Left hindlimb (tissue), 1 donor: ENCODE measurements at places on chromosomes 1 and 21.
A peak's percentile ranks its signal among the peaks of the same experiment; 100 is the strongest.

GRCh38 chr1:180489976-180490375 is 12.4 kb downstream of the ACBD6 start:
- no peak for DNase-seq

DNA sequence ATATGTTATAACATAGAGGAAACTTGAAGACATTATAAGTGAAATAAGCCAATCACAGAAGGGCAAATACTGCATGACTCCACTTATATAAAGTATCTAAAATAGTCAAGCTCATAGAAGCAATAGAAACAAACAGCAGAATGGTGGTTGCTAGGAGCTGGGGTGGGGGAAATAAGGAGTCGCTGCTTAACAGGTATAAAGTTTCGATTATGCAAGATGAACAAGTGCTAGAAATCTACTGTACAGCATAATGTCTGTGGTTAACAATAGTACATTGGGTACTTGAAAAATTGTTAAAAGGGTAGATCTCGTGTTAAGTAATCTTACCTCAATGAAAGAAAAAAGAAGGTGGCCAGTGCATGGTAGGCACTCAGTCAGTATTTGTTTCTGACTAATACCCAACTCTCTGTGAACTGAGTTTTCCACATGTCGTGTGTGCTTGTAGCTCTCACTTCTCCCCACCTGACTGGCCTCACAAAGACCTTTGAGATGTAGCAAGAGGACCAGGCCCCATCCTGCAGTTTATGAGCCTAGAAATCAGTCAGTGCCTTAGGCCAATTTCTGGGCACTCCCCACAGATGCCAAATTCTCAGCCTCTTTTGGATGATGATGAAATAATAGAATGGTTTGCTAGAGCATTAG is 14.7 kb upstream of the SPRR5 start:
- DNase-seq = no peak

GRCh38 chr21:35697321-35697808 is 363.0 kb downstream of the SETD4 start:
- peak; percentile 51 for DNase-seq

DNA sequence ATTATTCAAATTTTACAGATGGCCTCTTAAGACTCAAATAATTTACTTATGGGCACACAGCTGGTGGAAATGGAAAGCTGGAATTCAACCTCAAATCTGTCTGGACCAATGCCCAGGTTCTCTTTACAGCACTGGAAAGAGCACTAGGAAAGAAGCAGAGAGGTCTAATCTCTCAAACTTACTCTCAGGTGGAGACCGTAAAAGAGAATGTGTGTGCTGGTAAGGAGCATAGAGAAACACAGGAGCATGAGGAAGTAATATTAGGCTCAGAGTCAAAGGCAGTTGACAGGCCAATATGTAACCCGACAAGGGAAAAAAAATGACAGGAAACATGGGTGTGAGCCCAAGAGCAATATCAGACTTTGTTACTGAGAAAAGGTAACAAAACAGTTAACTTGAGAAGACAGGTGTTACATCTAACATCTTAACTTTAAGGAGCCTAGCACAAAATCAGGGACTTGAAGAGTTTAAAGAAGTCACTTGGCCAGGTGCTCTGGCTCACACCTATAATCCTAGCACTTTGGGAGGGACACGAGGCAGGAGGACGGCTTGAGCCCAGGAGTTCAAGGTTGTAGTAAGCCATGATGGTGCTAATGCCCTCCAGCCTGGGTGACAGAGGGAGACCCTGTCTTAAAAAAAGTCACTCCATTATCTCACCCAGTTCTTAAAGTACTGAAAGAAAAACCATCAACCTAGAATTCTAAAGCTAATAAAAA is 20.7 kb downstream of the PPP1R15B start:
- no peak for DNase-seq

GRCh38 chr1:82492159-82492558 is 691.4 kb downstream of the ADGRL2 start:
- no peak for DNase-seq

DNA sequence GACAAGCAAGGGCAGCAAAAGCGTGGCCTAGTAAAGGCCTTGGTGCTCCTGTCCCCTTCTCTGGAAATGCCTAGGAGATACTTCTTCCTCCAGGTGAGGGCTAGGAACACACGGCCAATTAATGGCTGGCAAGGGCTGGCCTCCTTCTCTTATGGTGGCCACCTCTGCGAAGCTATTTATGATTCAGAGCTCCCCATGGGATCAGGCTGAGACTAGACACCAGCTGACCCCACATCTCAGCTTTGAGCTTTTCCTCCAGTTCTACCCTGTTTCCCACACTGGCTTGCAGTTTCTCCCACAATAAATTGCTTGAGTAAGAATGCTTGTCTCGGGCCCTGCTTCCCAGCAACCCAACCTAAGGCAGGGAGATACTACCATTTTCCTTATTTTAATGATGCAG is 53.7 kb downstream of the CAMK2N1 start:
- no peak for DNase-seq

- DNase-seq = no peak
Observed at GRCh38 chr1:58929671-58930325, 146.0 kb upstream of the JUN start.

- no peak for DNase-seq
Observed at GRCh38 chr1:154733621-154734020, 125.6 kb upstream of the ADAR start.

DNA sequence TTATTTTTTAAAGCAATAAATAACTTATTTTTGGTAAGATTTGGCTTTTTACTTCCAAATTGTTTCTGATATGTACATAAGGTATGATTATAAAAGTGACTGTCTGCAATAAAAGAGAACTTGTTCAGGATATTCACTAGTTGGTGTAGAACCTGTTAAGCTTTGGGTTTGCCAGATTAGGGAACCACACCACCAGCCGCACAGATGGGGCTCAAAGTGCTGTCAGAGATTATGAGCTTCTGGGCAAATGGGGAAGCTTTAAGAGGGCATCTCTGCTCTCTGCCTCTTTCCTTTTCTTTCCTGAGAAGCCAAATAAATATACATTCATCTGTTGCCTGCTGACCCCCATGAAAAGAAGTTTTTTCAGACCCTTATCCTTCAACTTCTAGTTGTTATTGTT is 25.4 kb downstream of the IVNS1ABP start:
- DNase-seq = no peak

DNA sequence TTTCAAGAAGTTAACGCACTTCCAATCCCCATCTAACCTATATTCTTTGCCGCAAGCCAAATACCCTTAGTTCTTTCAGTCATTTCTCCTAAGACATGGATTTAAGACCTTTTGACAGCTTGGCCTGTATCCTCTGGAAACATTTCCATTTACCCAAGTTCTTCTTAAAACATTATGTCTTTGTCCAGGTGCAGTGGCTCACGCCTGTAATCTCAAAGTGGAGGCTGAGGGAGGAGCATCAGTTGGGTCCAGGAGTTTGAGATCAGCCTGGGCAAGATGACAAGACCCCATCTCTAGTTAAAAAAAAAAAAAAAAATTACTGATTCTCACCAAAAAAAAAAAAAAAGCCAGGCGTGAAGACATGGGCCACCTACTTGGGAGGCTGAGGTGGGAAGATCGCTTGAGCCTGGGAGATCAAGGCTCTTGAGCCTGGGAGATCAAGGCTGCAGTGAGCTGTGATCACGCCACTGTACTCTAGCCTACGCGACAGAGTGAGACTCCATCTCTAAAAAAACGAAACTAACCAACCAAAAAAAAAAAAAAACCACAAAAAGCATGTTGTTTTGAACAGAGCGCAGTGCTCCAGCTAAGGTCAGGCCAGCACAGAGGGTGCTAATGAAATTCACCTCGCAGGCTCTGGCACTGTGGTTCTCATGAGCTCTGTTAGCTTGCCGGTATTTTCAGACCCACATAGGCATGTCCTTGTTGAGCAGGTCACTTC is 36.0 kb downstream of the NUAK2 start:
- DNase-seq = no peak

DNA sequence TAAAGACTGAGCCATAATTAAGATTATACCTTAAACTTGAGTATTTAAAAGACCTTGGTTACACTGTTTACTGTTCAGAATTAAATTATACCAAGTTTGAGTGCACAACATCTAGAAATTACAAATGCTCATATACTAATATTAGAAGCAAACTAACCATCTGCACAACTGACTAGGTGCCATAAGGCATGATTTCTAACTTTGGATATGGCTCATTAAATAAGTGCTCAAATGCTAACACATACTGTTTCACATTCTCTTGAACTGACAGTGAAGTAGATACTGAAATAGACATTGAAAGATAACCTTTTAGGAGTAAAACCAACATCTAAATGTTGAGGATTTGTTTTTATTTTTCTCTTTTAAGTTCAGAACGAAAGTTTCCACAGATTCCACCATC is 74.1 kb downstream of the PRKAA2 start:
- no peak for DNase-seq

DNA sequence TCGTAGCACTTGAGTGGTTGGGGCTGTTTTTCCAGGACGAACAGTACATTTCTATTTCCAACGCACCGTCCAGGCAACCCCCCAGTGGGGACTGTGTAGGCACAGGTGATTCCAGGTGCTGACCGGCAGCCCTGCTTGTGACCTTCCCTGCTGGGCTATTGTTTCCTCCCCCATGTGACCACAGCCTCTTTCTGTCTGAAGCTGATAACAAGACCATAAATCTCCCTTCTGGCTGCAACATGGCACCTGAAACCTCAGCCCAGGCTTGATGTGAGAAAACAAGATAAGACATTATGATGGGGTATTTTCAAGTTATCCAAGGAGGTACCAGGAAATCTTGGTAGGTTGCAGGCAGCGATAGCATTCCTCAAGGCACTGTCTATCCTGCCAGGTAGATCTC is 48.2 kb downstream of the HLX start:
- DNase-seq = no peak

GRCh38 chr1:152107984-152108881 is 7.0 kb downstream of the TCHH start:
- DNase-seq = peak; percentile 32

GRCh38 chr21:45347712-45348499 is 57.1 kb upstream of the COL18A1 start:
- DNase-seq = no peak

DNA sequence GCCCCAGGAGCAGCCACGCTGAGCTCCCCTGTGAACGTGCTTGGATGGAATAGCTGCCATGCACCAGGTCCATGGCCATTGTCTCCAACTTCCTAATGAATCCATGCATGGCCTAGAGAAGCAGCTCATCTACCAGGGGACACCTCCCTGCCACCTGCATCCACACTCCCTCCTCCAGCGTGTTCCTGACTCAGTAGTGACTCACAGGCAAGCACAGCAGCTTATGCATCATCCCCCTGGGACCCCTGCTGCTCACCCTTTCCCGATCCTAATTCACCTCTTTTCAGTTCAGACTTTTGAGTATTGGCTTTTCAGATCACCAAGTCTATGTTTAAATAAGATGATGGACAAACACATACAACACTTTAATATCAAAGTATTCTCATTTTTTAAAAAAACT is 39.9 kb upstream of the TADA1 start:
- no peak for DNase-seq

GRCh38 chr21:45588086-45588825 is 46.0 kb upstream of the SLC19A1 start:
- no peak for DNase-seq

DNA sequence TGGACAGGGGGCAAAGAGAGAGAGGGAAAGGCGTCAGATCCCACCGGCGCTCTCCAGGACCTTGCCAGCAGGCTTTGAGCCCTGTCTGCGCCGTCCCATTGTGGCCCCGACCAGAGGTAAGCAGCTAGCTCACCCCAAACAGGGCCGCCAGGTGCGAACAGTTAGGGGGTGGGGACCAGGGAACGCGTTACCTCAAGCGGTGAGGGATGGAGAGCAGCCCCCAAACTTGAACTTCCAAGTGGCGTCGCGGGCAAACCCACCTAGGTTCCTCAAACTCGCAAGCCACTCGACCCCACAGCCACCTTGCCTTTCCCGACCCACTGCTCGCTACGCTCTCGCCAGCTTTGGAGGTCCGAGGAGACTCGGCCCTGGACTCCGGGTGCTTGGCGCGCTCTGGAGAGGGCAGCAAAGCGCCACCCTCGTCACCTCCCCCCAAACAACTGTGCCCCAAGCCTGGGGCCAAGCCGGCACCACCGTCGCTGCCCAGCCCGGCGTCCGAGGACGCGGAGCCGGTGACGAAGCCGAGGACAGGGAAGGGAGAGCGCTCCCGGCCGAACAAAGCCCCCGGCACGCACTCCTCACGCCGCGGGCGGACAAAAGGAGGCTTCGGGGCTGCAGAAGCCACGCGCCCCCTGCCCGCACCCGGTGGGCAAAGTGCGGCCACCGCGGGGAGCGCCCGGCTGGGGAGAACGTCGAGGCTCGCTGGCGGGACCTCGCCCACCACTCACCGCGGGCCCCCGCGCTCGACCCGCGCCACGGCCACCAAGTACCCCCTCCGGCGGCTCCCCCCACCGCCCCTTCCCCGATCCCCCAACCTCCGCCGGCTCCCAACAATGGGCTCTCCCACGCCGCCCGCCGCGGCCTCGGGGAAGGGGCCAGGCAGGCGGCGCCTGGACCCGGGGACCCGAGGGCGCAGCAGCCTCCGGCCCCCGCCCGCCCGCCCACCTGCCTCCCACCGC is 976 bp downstream of the SSBP3 start:
- no peak for DNase-seq

DNA sequence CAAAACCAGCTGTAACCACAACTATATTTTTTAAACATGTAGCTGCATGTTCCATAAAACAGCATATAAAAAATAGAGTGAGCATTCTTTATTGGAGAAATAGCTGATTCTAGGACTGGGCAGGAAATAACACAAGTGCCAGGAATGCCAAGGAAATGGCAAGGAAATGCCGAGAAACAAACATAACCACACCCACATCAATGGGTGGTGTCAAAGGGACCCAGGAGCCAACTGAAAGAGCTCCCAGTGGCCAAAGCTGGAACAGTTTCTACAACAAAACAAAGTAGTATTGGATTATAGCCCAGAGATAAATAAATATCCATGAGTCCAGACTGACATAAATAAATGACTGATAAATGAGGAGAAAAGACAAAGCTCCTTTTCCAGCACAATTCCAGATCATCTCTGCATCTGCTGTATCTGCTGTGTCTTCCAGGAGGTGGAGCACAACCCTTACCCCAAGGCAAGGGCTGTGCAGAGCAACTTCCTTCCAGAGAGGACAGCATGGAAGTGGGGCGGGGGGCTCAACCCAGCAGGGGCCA is 28.1 kb downstream of the ADARB1 start:
- DNase-seq = no peak

DNA sequence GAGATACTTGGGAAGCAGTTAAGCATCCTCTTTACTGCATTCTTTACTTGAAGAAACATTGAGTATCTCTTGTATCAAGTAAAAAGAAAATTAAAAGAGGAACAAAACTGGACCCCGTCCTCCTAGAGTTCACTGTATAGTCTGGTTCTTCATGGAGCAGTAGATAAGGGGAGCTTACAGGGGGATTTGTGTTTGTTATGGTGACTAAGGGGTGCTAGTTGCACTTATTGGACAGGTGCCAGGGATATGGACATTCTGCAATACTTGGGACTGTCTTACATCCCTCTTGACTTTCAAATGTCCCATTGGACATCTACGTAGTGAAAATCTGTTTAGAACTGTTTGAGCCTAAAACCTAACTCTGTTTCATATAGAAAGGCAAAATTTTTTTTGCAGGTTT is 67.2 kb downstream of the ALG14 start:
- DNase-seq = no peak

GRCh38 chr1:81921851-81922462 is 121.2 kb downstream of the ADGRL2 start:
- DNase-seq = no peak

- DNase-seq = no peak
Observed at GRCh38 chr1:205580140-205580922, 51.5 kb downstream of the ELK4 start.

- DNase-seq = no peak
Observed at GRCh38 chr1:89780721-89781120, 40.1 kb upstream of the LRRC8D start.

- no peak for DNase-seq
Observed at GRCh38 chr1:245396615-245397014, 241.8 kb downstream of the KIF26B start.

- DNase-seq = no peak
Observed at GRCh38 chr1:14842891-14843290, 244.4 kb downstream of the KAZN start.
